ENCODE measurements at places on chromosomes 2 and 18.

- H3K4me1 ChIP-seq, result no peaks in the 10 kb centered on the region
- no peak overlapping the region for H3K27ac ChIP-seq
- H3K36me3 ChIP-seq, result no peaks in the 10 kb centered on the region
- no peak overlapping the region for H3K4me3 ChIP-seq
- no peaks in the 10 kb centered on the region for H3K27me3 ChIP-seq
Observed at GRCh38 chr18:9516437-9517064, 41.2 kb downstream of the RALBP1 start.

- H3K4me1 ChIP-seq, result no peaks in the 10 kb centered on the region
- no peaks in the 10 kb centered on the region for H3K36me3 ChIP-seq
- no peak overlapping the region for H3K4me3 ChIP-seq
- H3K27me3 ChIP-seq, result no peaks in the 10 kb centered on the region
- no peak overlapping the region for H3K27ac ChIP-seq
- DNase-seq, result no peak
Observed at GRCh38 chr18:78838183-78838582, 141.4 kb upstream of the SALL3 start.

- H3K27me3 ChIP-seq, result no peaks in the 10 kb centered on the region
- DNase-seq, result no peak
- H3K4me1 ChIP-seq, result no peaks in the 10 kb centered on the region
- H3K27ac ChIP-seq, result no peak overlapping the region
- H3K4me3 ChIP-seq, result no peak overlapping the region
Observed at GRCh38 chr2:203347375-203347774, 19.2 kb downstream of the ABI2 start.

- no peak overlapping the region for H3K27ac ChIP-seq
- no peak overlapping the region for H3K4me3 ChIP-seq
- no peak for DNase-seq
Observed at GRCh38 chr2:170971071-170971470, 42.0 kb downstream of the GORASP2 start.

DNA sequence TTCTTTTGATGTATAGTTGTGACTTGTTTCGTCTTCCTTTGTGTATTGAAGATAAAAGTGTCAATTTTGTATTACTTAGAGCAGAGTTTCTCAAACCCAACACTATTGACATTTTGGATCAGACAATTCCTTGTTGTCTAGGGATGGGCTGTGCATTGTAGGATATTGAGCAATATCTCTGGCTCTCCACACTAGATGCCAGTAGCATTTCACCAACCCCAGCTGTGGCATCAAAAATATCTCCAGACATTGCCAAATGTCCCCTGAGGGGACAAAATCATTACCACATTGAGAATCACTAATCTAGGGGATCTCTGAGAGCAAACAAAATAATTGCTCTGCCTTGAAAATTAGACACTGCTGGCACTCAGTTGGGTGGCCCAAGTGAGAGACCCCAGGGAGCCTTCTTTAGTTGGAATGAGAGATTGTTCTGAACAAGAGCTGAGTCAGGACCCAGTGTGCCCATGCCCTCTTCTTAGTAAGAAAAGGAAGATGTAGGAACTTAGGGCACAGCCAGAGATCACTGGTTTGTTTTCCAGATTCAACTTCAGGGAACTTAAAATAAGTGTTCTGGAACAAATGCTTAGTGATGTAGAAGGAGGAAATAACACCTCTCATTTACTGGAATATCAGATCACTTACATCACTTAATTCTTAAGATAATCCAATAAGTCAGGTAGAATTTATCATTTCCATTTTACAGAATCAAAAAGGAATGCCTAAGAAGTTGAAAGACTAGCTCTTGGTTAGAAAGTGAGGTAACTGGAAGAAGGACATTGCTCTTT is 466.6 kb upstream of the TNP1 start:
- H3K4me1 ChIP-seq, result peaks cover 2% of the 10 kb centered on the region
- H3K27me3 ChIP-seq, result no peaks in the 10 kb centered on the region
- H3K4me3 ChIP-seq, result no peak overlapping the region
- H3K27ac ChIP-seq, result no peak overlapping the region
- H3K36me3 ChIP-seq, result no peaks in the 10 kb centered on the region
- DNase-seq, result no peak

All from kidney (tissue), 22 donors.